Activated T-cell treated with anti-CD3 and anti-CD28 coated beads, Interleukin-2, amount 50 U/mL, for 48 hours (primary cell): ENCODE measurements at places on chromosomes 5 and 9.

DNA sequence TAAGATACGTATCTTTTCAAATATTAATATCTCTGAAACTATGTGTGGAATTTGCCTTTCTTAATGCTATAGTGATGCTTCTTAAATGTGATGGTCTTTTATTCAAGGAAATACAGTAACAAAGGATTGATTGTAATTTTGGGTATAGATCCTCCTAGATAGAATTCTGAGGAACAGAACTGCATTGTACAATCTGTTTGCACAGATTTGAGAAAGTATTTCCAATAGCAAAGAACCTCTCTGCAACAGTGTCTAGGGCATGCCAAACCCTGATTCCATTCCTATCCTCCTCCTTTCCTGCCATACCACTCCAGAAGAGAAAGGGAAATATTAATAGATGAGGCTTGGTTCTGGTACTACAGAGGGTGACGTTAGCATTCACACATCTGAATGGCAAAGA is 10.4 kb downstream of the SMIM15 start:
- DNase-seq: no peak

DNA sequence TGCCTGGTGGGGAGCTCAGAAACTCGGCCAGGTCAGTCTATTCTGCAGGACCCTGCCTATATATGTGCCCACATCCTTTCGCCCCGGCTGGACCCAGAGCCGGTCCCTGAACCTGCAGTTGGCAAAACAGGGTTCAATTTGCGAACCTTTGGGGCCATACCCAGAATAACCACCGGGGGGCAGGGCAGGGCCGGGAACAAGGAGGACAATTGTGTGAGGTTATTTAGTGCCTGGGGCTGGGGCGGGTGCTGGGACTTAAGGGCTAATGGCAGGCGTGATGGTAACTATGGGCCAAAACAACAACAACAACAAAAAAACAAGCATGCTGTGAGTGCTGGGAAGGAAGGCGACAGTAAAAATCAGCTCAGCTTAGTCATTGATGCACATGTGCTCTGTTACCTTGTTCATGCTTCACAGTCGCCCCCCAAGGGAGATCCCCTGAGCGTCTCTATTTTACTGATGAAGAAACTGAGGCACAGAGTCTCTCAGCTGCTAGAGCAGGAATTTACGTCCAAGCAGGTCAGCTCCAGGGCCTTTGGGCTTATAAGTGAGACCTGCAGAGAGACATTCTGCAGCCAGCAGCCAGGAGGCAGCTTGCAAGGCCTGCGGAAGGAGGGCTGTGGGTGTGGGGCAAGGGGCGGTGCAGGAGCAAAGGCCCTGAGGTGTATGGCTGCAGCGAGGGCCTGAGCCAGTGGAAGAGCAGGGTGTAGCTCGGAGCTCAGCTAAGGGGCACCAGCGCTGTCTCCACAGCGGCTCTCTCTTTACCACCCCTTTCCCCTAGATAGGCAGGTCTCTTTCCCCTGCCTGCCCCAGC is 106.0 kb downstream of the PHF2 start:
- DNase-seq: peak; percentile 86

DNA sequence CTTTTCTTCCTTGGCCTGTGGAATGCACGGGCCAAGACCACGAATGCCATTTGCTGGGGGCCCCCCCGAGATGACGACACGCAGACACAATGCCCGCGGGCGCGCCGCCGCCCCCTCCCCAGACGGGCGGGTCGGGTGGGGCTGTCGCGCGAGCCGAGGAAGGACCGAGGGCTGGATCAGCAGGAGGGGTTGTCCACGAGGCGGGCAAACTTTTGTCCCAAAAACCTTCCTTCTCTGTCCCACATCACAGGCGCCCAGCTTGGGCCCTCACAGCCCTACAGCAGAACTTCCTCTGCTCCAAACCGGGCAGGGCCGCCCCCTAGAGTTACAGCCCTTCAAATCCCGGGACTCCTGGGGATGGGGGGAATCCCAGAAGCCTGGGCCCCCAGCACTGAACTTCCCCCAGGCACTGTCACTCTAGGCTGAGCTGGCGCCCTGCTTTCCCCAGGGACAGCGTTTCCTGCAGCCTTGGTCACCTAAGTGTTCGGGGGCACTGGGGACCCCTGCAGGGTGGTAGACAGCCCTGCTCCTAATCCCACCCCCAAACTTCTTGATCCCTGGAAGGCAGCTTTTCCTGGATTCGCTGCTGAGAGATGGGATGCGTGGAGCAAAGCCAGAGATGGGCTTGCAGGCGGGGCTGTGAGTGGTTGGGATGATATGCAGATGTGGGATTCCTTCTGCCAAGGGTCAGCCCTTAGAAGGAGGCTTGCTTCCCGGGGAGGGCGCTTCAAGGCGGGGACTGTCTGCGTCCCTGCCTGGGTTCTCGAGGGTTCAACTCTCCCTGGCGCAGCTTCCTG is 980 bp downstream of the COL5A1 start:
- no peak for DNase-seq

DNA sequence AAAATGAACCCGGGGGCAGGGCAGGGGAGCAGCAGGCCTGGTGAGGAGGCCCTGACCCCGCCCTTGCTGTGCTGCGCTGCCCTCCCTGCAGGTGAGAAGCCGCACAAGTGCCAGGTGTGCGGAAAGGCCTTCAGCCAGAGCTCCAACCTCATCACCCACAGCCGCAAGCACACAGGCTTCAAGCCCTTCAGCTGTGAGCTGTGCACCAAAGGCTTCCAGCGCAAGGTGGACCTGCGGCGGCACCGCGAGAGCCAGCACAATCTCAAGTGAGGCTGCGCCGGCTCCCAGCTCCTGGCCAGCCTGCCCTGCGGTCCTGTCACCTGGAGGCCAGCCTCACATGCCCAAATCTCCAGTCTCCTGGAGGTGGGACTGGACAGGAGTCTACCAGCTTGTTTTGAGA is 12.3 kb downstream of the GFI1B start:
- no peak for DNase-seq

GRCh38 chr5:131749723-131750470 is 46.9 kb downstream of the FNIP1 start:
- no peak for DNase-seq
